Stimulated activated CD4-positive, alpha-beta T cell treated with anti-CD3 and anti-CD28 coated beads, Interleukin-12 subunit alpha, Interleukin-12 subunit beta, amount 100 ng/mL, for 24 hours (primary cell): ENCODE measurements at places on chromosomes 4 and X.

DNA sequence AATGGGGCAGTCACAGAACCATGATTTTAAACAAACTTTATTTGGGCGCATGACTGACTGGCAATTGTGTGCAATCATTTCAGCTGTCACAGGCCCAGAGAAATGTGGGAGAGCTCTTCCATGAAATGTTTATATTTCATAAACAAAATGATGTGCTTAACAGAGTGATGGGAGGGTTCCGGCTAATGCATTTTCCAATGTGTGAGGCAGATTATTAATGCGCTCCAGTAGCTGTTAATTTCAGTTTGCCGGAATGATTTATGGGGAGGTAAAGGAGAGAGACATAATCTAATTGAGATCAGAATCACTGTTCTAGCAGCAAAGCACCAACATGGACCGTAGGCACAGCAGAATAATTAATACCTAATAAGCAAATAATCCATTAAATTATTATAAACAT is 55.6 kb downstream of the NKX6-1 start:
- DNase-seq: no peak

- no peak for DNase-seq
Observed at GRCh38 chr4:132592340-132592739, 556.8 kb upstream of the PCDH10 start.

- no peak for DNase-seq
Observed at GRCh38 chr4:162140051-162140683, 23.6 kb downstream of the FSTL5 start.

DNA sequence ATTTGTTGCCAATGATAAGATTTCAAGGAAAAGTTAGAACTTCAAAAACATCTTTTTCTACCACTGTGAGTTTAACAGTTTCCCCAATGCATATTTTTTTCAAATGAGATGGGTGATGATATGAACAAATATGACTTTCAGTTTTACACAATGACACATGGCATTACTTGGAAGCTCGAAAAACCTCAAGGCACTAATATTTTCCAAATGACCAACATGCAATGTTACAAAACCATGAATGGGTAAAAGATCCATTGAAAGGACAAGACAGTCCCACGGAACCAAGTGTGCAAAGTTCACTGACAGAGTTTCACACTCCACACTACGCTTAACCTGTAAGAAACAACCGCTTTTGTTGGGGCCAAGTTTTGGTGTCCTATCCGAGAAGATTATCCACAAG is 84.5 kb downstream of the CD99L2 start:
- DNase-seq: no peak

GRCh38 chrX:154724993-154725756 is 25.7 kb downstream of the GAB3 start:
- no peak for DNase-seq

GRCh38 chr4:72858328-72858727 is 211.2 kb downstream of the COX18 start:
- DNase-seq: no peak

- DNase-seq: no peak
Observed at GRCh38 chr4:9765091-9765490, 16.3 kb upstream of the DRD5 start.

- DNase-seq: no peak
Observed at GRCh38 chr4:71608678-71609071, 175.2 kb downstream of the GC start.

- no peak for DNase-seq
Observed at GRCh38 chr4:177239878-177240277, 69.8 kb upstream of the NEIL3 start.

DNA sequence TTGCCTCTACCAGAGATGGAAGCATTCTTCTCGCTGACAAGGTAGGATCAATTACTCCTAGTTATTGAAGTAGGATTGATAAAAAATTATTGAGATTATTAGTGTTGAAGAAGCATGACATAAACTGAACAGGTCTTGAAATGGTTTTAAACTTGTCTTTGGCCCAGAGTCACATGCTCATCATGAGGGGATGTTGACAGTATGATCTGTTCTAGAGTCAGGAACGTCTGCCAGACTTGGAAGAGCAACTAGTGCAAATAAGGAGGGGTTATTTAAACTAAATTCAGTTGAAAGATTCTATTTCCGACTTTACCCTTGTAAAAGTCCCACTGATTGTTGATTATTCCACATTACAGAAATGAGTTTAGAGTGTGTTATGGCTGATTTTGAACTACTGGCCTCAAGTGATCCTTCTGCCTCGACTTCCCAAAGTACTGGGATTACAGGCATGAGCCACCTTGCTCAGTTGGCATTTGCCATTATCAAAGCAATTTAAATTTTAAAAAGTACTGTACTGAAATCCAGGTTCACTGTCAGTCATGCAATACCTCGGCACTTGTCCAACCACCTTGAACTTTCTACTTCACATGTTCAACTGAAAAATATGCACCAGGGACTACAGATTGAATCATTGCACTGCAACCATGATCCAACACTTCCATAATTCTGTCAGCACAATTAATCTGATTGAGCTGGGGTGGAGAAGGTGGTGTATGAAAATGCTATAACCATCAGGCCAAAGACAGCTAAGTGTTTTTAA is 19.7 kb downstream of the FABP2 start:
- no peak for DNase-seq

DNA sequence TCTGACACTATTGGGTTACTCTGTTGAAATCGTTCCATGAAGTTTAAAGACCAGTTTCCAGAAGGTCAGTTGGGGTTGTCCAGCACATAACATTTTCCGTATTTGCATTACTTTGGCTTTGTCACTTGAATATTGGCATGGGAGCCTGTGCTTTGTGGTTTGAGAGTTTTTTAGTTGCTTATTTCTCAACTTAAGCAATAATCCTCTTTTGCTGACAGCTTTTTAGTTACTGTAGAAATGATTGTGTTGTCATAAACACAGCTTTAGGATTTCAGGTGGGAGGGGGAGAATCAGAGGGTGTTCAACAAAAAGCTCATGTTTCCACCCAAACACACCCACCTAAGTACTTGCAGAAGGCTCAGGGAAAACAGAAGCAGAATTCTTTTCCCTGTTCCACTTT is 210.7 kb upstream of the TLL1 start:
- no peak for DNase-seq

GRCh38 chrX:47358387-47359065 is 11.9 kb upstream of the ZNF157 start:
- DNase-seq: no peak

DNA sequence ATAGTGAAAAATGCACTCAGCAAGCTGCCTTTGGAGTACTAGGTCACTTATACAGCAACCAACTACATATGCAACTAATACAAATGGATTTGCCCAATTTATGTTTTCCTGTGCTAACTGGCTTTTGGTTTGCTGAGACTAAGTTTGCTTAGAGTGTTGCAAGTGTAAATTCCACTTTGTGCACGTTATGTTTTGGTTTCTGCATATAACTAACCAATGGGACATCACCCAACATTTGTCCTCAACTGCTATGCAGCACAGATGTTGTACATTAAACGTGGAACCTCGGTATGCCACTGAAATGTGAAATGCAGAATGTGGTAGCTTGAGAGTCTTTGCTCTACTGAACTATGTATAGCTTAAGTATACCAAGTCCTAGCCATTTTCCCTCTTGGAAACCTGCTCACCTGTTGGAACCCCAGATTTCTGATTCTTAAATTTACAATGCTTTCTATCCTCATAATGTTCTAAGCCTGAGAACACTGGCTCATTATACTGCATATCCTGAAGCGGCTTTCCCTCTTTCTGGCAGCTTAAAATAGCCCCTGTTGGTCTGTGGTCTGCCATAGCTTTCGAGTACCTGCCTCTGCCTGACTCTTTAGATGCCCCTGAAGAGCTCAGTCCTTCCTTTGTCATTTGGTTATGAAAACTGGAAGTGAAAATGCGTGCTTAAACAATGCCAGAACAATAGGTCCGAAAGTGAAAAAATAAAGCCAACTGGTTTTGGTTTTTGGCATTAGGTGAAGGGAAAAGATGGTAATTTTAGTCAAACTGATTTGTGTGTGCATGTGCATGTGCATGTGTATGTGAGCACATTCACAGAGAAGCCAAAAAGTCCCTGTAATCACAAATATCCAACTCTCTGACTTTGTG is 158.0 kb downstream of the SH2D1A start:
- DNase-seq: no peak

- DNase-seq: no peak
Observed at GRCh38 chrX:13658602-13659001, 5.7 kb downstream of the TCEANC start.

DNA sequence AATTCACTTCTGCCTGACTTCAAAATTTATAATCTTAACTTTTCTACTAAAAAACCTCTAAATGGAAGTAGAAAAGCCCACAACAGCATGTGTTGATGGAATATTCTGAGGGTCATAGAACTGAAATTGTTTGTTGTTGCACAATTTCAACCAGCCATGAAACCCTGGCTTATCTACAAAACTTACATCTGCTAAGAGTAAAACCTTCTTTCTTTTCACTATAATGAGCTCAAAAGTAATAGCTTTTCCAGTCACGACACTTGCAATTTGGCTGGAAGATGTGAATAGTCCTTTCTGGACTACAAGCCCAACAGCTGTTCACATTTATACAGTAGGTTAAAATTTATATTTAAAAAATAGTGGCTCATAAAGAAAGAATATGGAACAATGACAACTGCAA is 250.0 kb downstream of the GPAT3 start:
- no peak for DNase-seq

DNA sequence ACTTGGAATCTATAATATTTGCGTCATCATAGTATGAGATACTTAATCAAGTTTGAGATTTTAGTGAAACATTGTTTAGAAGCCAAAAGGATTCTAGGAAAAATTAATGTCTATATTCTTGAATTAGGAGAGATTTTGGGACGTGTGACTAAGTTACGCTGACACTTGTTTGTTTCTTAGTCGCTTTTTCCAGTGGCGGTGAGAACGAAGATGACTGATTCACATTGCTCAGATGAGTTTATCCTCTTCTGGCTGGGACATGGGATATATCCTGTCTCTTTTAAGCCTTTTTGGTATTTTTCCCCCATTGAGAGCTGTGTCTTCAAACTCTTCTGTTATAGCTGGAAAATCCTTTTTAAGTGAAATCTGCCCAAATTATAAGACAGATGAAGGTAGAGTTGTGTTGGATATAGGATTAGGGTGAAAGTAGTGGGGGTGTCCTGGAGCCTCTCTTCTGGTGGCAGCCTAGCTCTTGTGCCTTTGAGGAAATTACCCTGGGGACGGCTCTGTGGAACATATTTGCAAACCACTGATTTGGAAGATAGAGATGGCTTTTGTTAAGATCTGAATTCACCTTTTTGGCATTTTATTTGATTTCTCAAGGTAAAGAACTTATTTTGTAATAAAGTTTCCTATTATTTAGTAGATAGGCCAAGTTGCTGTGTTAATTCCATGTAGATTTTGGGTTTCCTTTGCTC is 49.7 kb downstream of the HTT start:
- no peak for DNase-seq

GRCh38 chrX:115531818-115532403 is 29.1 kb upstream of the PLS3 start:
- DNase-seq: no peak

DNA sequence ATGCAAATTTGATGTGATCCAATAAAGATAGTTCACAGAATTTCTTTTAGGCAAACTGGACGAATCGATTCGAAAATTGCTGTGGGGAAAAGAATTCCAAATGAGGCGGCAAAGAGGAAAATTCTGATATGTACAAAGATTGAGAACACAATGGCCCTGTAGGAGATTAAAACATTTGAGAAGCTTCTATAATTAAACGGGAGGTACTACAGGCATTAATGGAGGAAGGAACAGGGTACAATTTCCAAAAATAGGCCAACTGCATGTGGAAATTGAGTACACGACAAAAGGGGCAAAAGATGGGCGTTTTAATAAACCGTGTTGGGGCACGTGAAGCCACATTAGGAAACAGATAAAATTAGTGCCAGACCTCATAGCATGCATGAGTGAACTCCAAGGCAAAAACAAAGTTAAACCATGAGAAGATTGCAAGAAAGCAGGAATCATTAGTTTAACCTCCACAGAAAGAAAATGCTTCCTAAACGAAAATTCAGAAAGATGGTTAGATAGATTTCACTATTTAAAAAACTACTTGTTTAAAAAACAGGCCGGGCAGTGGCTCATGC is 68.4 kb downstream of the DHRSX start:
- DNase-seq: no peak

DNA sequence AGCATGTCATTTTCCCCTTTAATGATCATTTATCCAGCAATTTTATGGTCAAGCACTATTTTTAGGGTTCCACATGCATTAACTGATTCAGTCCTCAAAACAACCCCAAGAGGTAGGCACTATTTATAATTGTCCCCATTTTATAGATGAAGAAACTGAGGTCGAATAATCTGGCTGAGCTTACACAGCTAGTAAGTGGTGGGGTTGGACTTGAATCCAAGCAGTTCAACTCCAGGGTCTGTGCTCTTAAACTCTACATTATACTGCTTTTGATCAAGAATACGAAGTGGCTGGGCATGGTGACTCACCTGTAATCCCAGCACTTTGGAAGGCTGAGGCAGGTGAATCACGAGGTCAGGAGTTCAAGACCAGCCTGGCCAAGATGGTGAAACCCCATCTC is 3.2 kb upstream of the CHRNA9 start:
- DNase-seq: no peak
